ENCODE measurements at places on chromosomes 12 and 14. TPM values are rescaled to one million over a fixed set of nuclear protein-coding genes. Genes with fewer than 3 reads are reported as not detected.

The CAPZA3 gene
- not detected for total RNA-seq

The PRPF40B gene
- 17.3 TPM for total RNA-seq

The RTN1 gene
- total RNA-seq, result 0.16 TPM

The LMNTD1 gene
- total RNA-seq, result 0.32 TPM

The PCNX1 gene
- total RNA-seq, result 48.5 TPM

The VRTN gene
- total RNA-seq, result not detected

The P3H3 gene
- total RNA-seq, result 72.0 TPM

The PTGES3 gene
- 28.2 TPM for total RNA-seq

The CCDC196 gene
- total RNA-seq, result not detected

The SERPINA12 gene
- total RNA-seq, result not detected

The EPYC gene
- total RNA-seq, result not detected

The GALNT16 gene
- 0.32 TPM for total RNA-seq

The TAS2R50 gene
- total RNA-seq, result 1.7 TPM

The KRT78 gene
- not detected for total RNA-seq

The CFAP73 gene
- 0.09 TPM for total RNA-seq

The PLEK2 gene
- 2.6 TPM for total RNA-seq

The TRIP11 gene
- 19.6 TPM for total RNA-seq

The TAS2R8 gene
- total RNA-seq, result not detected

The KRT83 gene
- not detected for total RNA-seq

The NFYB gene
- total RNA-seq, result 30.9 TPM

The TOMM20L gene
- not detected for total RNA-seq

The POTEG gene
- not detected for total RNA-seq

The CLEC6A gene
- total RNA-seq, result not detected

The RASSF8 gene
- 48.7 TPM for total RNA-seq

The ALKBH2 gene
- 19.5 TPM for total RNA-seq

The SH2B3 gene
- total RNA-seq, result 7.7 TPM

The RBP5 gene
- not detected for total RNA-seq
